ENCODE measurements at places on chromosomes 1 and 21. TPM values are rescaled to one million over a fixed set of nuclear protein-coding genes. Genes with fewer than 3 reads are reported as not detected.

Gene PLCH2
- 2.9 TPM for total RNA-seq

Gene OR10Z1
- total RNA-seq: not detected

Gene GPX7
- total RNA-seq: 21.5 TPM

Gene SIPA1L2
- total RNA-seq: 1.7 TPM

DNA sequence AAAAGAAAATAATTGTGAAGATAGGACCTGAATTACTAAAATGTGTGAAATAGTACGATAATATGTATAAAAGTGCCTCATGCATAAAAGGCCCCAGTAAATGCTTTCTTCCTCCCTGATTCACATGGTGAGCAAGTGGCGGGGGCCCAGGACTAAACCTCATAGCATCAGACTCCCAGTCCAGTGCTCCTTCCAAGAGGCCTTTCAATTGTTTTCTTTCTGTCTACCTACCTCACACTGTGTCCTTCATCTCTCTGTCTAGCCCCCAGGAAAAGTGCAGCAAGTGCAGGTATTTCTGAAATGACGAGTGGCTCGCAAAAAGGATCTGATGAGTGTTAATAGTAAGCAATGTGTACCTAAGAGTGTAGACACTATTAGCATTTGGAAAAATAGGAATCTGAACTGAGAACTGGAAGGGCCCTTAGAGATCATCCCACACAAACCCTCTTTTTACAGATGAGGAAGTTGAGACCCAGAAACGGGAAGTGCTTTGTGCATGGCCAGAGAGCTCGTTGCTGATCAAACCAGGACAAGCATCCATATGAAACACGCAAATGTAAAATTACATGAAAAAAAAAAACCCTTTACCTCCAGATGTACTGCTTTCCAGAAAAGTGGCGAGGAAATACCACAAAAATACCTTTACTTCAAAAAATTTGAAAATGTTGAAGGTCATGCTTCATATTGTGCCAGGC lies 118.2 kb upstream of the HOOK1 start:
- DNase-seq: no peak

DNA sequence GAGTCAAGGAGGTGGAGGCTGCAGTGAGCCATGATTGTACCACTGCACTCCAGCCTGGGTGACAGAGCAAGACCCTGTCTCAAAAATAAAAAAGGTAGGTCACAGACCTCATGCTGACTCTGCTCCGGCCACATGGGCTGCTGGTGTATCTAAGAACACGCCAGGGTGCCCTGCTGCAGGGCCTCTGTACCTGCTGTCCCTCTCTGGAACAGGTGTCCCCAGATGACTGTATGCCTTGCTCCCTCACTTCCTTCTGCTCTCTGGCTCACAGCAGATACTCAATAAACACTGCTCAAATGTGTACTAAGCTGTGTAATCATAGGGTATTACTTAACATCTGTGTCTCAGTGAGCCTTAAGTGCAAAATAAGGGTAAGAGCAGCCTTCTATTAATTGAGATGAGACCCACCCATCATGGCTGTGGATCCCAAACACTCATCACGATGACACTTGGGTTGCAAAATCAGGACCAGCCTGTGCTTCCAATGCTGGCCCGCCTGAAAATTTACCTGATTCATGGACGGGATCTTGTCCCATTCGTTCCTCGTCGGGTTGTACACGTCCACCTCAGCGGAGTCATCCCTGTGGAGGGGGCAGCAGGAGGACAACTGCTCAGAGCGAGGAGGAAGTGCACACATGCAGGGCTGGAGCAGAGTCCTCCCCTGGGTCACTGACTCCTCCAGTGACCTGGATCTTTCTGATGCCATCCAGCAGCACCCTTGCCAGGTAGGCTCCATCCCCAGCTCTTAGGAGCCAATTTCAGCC lies 7.5 kb downstream of the KLHL21 start:
- DNase-seq: no peak

GRCh38 chr21:41839387-41840000 lies 39.6 kb downstream of the PRDM15 start:
- no peak for DNase-seq
